ENCODE measurements at places on chromosomes 1 and 21. TPM values are rescaled to one million over a fixed set of nuclear protein-coding genes. Genes with fewer than 3 reads are reported as not detected.

CD48 gene
- total RNA-seq: 1.4 TPM

MTARC2 gene
- 96.0 TPM for total RNA-seq

KCNQ4 gene
- 3.3 TPM for total RNA-seq

TRAF3IP3 gene
- total RNA-seq: 7.4 TPM

SPATA46 gene
- not detected for total RNA-seq

ALX3 gene
- total RNA-seq: not detected

CTSS gene
- total RNA-seq: 97.4 TPM

CASQ1 gene
- total RNA-seq: 2.6 TPM

LMX1A gene
- total RNA-seq: 1.1 TPM

ANGPTL3 gene
- not detected for total RNA-seq

SLFNL1 gene
- total RNA-seq: 0.85 TPM

GCSAML gene
- total RNA-seq: 0.54 TPM

SLC30A10 gene
- total RNA-seq: 31.9 TPM

GOLT1A gene
- total RNA-seq: 53.3 TPM

S100A7 gene
- total RNA-seq: not detected

- no peaks in the 10 kb centered on the region for H3K36me3 ChIP-seq
- H3K4me3 ChIP-seq: no peak overlapping the region
- no peak for DNase-seq
- H3K27me3 ChIP-seq: no peaks in the 10 kb centered on the region
Measured at GRCh38 chr1:198734323-198735008, 95.6 kb downstream of the PTPRC start.

- H3K27ac ChIP-seq: no peak overlapping the region
- no peaks in the 10 kb centered on the region for H3K4me1 ChIP-seq
- no peaks in the 10 kb centered on the region for H3K36me3 ChIP-seq
- H3K4me3 ChIP-seq: no peak overlapping the region
- no peaks in the 10 kb centered on the region for H3K27me3 ChIP-seq
- DNase-seq: no peak
Measured at GRCh38 chr21:35136586-35137219, 87.6 kb upstream of the RUNX1 start.

DNA sequence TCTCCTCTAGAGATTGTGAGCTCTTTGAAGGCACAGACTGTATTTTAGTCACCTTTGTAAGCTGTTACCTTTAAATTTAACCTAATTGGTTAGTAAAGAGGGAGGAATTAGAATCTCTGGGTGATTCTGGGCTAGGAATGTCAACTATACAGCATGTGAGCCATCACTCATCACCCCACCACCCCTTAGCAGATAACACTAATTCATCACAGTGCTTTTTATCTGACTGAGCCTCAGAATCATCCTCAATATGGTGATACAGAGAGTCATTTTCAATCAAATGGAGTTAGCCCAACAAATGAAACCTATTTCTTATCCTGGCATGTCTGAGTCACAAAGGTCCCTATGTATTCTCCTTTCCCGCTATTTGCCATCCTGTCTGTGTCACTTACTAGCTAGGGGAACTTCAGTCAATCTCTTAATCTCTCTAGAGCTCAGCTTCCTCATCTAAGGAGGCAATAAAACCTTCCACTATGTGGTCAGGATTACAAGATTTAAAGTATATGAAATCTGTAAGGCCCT is 13.3 kb downstream of the KCNJ10 start:
- no peak overlapping the region for H3K27ac ChIP-seq
- no peak overlapping the region for H3K4me3 ChIP-seq
- H3K4me1 ChIP-seq: no peaks in the 10 kb centered on the region
- no peak for DNase-seq
- no peaks in the 10 kb centered on the region for H3K27me3 ChIP-seq
- no peaks in the 10 kb centered on the region for H3K36me3 ChIP-seq

DNA sequence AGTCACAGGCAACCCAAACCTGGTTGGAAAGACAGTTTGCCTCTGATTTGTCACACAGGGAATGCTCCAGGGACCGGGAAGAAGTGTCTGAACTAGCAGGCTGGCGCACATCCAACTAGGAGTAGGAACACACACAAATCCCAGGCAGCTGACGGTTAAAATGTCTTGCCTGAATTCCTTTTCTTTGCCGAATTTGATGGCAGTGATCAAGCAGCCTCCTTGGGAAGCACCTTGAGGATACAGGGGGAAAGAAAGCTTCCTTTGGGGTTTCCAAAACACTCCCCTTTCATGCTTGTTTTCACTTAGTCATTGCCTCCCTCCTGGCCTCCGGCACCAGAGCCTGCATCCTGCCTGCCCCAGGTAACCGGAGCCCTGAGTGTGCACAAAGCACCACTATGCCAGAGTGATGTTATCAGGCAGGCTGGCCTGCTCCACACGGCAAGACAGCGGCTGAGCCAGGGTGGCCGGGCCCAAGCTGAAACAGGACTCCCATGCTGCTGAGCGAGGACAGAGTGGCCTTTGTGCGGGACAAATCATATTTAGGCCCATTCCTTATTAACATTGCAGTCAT is 193.8 kb downstream of the LMX1A start:
- no peak overlapping the region for H3K4me3 ChIP-seq
- no peaks in the 10 kb centered on the region for H3K36me3 ChIP-seq
- no peak for DNase-seq
- no peaks in the 10 kb centered on the region for H3K4me1 ChIP-seq
- no peak overlapping the region for H3K27ac ChIP-seq

- H3K36me3 ChIP-seq: no peaks in the 10 kb centered on the region
- H3K27ac ChIP-seq: no peak overlapping the region
- H3K4me3 ChIP-seq: no peak overlapping the region
- H3K27me3 ChIP-seq: no peaks in the 10 kb centered on the region
Measured at GRCh38 chr1:86754265-86754974, 50.0 kb downstream of the SH3GLB1 start.

DNA sequence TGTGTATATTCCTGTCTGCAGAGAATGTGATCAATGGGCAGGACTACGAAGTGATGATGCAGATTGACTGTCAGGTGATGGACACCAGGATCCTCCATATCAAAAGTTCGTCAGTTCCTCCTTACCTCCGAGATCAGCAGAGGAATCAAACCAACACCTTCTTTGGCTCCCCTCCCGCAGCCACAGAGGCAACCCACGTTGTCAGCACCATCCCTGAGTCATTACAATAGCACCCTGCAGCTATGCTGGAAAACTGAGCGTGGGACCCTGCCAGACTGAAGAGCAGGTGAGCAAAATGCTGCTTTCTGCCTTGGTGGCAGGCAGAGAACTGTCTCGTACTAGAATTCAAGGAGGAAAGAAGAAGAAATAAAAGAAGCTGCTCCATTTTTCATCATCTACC is 65.2 kb downstream of the OLFML2B start:
- H3K36me3 ChIP-seq: no peaks in the 10 kb centered on the region
- no peaks in the 10 kb centered on the region for H3K27me3 ChIP-seq
- H3K27ac ChIP-seq: no peak overlapping the region
- no peak overlapping the region for H3K4me3 ChIP-seq
- H3K4me1 ChIP-seq: peaks cover 12% of the 10 kb centered on the region
- no peak for DNase-seq

DNA sequence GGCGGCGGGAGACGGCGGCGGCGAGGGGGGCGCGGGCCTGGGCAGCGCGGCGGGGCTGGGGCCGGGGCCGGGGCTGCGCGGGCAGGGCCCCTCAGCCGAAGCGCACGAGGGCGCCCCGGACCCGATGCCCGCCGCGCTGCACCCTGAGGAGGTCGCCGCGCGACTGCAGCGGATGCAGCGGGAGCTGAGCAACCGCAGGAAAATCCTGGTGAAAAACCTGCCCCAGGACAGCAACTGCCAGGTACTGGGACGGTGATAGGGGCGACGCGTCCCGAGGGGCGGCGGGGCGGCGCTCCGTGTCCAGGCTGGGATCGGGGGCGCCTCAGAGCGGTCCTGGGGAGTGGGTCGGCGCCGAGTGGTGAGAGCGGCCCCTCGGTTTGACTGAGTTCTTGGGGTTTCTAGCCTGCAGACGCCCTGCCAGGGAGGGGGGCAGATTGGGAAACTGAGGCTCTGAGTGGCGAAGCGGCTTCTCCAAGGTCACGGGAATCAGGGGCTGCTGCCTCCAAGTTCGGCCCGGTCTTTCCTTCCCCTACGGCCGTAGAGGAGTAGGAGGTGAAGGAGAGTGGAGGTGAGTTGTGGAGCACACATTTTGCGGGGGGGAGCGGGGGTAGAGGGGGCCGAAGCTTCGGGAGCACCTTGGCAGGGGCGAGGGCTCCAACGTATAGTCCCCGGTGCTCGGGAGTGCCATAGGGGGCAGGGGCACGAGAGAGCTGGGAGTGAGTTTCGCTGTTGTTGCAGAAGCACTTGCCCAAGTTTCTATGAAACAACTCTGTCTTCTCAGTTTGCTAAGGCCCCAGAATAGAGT is 508 bp downstream of the RAVER2 start:
- H3K27me3 ChIP-seq: no peaks in the 10 kb centered on the region
- H3K4me1 ChIP-seq: no peaks in the 10 kb centered on the region
- peak overlapping the region; percentile 77 for H3K27ac ChIP-seq
- H3K36me3 ChIP-seq: no peaks in the 10 kb centered on the region
- peak overlapping the region; percentile 70 for H3K4me3 ChIP-seq

- no peak overlapping the region for H3K27ac ChIP-seq
- H3K4me1 ChIP-seq: no peaks in the 10 kb centered on the region
- no peak overlapping the region for H3K4me3 ChIP-seq
- DNase-seq: no peak
- H3K27me3 ChIP-seq: no peaks in the 10 kb centered on the region
- no peaks in the 10 kb centered on the region for H3K36me3 ChIP-seq
Measured at GRCh38 chr1:206905295-206906164, 8.3 kb downstream of the IL24 start.

DNA sequence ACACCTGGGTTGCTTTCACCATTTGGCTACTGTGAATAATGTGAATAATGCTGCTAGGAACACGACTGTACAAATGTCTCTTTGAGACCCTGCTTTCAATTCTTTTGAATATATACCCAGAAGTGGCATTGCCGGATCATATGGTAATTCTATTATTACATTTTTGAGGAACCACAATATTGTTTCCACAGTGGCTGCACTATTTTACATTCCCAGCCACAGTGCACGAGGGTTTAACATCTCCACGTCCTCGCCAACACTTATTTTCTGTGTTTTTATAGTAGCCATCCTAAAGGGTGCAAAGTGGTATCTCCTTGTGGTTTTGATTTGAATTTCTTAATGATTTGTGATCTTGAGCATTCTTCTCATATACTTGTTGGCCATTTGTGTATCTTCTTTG is 15.7 kb downstream of the FHAD1 start:
- no peaks in the 10 kb centered on the region for H3K4me1 ChIP-seq
- H3K27ac ChIP-seq: no peak overlapping the region
- no peaks in the 10 kb centered on the region for H3K36me3 ChIP-seq
- DNase-seq: no peak
- no peaks in the 10 kb centered on the region for H3K27me3 ChIP-seq

- H3K4me3 ChIP-seq: no peak overlapping the region
- no peak overlapping the region for H3K27ac ChIP-seq
- no peaks in the 10 kb centered on the region for H3K4me1 ChIP-seq
- no peaks in the 10 kb centered on the region for H3K36me3 ChIP-seq
- H3K27me3 ChIP-seq: no peaks in the 10 kb centered on the region
Measured at GRCh38 chr1:177007437-177008161, 156.9 kb downstream of the ASTN1 start.

- no peak overlapping the region for H3K27ac ChIP-seq
- no peaks in the 10 kb centered on the region for H3K27me3 ChIP-seq
- H3K36me3 ChIP-seq: peaks cover 16% of the 10 kb centered on the region
- H3K4me1 ChIP-seq: no peaks in the 10 kb centered on the region
- H3K4me3 ChIP-seq: no peak overlapping the region
Measured at GRCh38 chr1:222680080-222680479, 32.2 kb downstream of the AIDA start.

- no peaks in the 10 kb centered on the region for H3K4me1 ChIP-seq
- no peak overlapping the region for H3K4me3 ChIP-seq
- no peaks in the 10 kb centered on the region for H3K27me3 ChIP-seq
- no peak for DNase-seq
- H3K27ac ChIP-seq: no peak overlapping the region
- H3K36me3 ChIP-seq: no peaks in the 10 kb centered on the region
Measured at GRCh38 chr21:17257784-17258183, 255.1 kb upstream of the CXADR start.

DNA sequence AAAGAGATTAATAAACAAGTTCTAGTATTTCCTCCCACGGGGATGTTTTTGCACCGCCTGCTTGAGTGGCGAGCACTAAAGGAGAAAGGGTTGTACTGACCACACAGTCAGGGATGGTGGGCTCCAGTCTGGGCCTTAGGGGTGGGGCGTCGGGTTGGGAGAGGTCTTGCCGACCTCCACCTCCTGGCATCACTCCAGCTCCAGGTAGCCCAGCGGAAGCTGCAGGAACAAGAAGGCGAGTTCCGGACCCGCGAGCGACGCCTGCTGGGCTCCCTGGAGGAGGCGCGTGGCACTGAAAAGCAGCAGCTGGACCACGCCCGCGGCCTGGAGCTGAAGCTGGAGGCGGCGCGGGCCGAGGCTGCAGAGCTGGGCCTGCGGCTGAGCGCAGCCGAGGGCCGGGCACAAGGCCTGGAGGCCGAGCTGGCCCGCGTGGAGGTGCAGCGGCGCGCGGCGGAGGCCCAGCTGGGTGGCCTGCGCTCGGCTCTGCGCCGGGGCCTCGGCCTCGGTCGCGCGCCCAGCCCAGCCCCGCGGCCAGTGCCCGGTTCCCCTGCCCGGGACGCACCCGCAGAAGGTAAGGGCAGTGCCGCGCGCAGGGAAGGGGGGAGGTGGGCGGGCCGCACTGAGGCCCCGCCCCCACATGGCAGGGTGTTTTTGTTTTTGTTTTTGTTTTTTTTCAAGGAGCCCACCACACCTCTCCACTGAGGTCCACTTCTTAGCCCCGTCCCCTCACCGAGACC is 19.7 kb downstream of the MFAP2 start:
- DNase-seq: peak; percentile 96
- no peaks in the 10 kb centered on the region for H3K4me1 ChIP-seq
- H3K36me3 ChIP-seq: no peaks in the 10 kb centered on the region
- peak overlapping the region; percentile 48 for H3K4me3 ChIP-seq

DNA sequence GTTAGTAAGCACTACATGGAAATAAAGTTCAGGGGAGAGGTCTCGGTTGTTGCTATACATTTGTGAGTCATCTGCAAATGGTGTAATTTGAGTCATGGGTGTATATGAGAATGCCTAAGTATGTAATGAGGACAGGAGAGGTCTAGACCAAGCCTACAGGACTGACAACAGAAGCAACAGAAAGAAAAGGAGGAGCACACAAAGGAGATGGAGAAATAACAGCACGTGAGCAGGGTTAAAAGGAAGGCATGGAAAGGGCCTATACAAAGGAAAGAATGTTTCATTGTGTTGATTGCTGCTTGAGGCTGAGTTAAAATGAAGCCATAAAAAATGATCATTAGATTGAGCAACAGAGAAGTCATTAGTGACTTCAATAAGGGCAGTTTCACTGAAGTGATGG is 28.0 kb upstream of the PRKAA2 start:
- no peaks in the 10 kb centered on the region for H3K27me3 ChIP-seq
- H3K4me1 ChIP-seq: no peaks in the 10 kb centered on the region
- no peak overlapping the region for H3K4me3 ChIP-seq

- H3K27ac ChIP-seq: no peak overlapping the region
Measured at GRCh38 chr1:116232989-116233514, 121.9 kb downstream of the MAB21L3 start.

Data from Peyer's patch (tissue), 4 donors.